Fibroblast of lung (primary cell): ENCODE measurements at places on chromosomes 5 and 9. TPM values are rescaled to one million over a fixed set of nuclear protein-coding genes. Genes with fewer than 3 reads are reported as not detected.

ZFP37 gene
- total RNA-seq, result 2.8 and 5.1 TPM in 2 replicates

EDIL3 gene
- 9.2 and 12.1 TPM in 2 replicates for total RNA-seq

CATSPER3 gene
- total RNA-seq, result under 0.01 and 0.17 TPM in 2 replicates

BARHL1 gene
- total RNA-seq, result not detected in 2 replicates

KCNIP1 gene
- total RNA-seq, result not detected in 2 replicates

GRCh38 chr5:126809916-126810315, 33.0 kb downstream of the LMNB1 start:
- H3K27me3 ChIP-seq, result no peaks in the 10 kb centered on the region
- H3K4me1 ChIP-seq, result peaks cover 3% of the 10 kb centered on the region
- H3K4me3 ChIP-seq, result no peak overlapping the region
- H3K36me3 ChIP-seq, result no peaks in the 10 kb centered on the region

GRCh38 chr5:172687940-172688339, 46.9 kb downstream of the NEURL1B start:
- no peaks in the 10 kb centered on the region for H3K27me3 ChIP-seq
- no peaks in the 10 kb centered on the region for H3K4me1 ChIP-seq
- no peak for DNase-seq
- no peak overlapping the region for H3K27ac ChIP-seq
- no peak overlapping the region for H3K4me3 ChIP-seq

GRCh38 chr5:10539687-10539998, 24.2 kb upstream of the ANKRD33B start:
- no peak for DNase-seq
- H3K27ac ChIP-seq, result no peak overlapping the region
- H3K4me3 ChIP-seq, result no peak overlapping the region
- H3K36me3 ChIP-seq, result no peaks in the 10 kb centered on the region

DNA sequence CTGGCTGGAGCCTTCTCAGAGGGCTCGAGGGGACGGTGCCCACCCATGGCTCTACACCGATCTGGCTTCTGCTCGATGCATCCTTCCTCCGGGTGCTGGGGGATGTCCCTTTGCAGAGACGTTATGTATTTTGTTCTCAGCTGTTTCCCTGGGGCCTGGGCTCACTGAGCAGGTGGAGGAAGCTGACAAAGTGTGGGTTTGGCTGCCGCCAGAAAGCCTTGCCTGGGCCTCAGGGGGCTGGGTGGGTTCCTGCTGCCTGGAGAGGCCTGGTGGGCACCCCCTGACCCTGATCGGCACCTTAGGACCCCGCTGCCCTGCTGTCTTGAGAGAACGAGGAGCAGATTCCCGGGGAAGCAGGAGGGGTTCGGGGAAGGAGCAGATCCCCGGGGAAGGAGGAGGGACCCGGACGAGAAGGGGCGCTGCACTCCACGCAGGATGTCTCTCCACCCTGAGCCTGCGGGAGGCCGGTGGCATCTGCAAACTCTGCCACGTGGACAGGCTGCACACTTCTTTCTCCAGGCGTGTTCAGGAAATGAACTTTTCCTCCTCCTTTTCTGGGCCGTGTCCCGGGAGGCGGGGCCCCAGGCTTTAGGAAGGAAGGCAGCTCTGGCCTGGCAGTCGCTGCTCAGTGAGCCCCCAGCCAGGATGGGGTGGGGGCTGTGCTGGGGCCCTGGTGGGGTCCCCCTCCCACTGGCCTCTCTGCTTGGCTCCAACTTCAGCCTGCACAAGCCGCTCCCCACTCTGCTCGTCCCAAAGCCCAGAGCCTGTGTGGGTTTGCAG, 148.9 kb downstream of the RXRA start:
- peak; percentile 81 for DNase-seq
- H3K36me3 ChIP-seq, result no peaks in the 10 kb centered on the region
- no peak overlapping the region for H3K4me3 ChIP-seq
- H3K27ac ChIP-seq, result no peak overlapping the region

DNA sequence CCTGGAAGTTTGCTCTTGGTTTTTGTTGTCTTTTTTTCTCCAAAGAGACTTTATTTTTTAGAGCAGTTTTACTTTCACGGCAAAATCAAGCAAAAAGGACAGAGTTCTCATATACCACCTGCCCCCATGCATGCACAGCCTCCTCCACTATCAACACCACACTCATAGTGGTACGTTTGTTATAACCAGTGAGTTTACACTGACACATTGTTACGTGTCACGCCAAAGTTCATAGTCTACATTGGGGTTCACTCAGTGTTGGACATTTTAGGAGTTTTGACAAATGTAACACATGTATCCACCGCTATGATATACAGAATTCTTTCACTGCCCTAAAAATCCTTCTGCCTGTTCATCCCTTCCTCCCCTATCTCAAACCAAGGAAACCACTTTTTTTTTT, 7.5 kb upstream of the ICE1 start:
- no peaks in the 10 kb centered on the region for H3K27me3 ChIP-seq
- no peak overlapping the region for H3K4me3 ChIP-seq
- peaks cover under 1% of the 10 kb centered on the region for H3K4me1 ChIP-seq
- no peaks in the 10 kb centered on the region for H3K36me3 ChIP-seq
- DNase-seq, result no peak
- H3K27ac ChIP-seq, result no peak overlapping the region

DNA sequence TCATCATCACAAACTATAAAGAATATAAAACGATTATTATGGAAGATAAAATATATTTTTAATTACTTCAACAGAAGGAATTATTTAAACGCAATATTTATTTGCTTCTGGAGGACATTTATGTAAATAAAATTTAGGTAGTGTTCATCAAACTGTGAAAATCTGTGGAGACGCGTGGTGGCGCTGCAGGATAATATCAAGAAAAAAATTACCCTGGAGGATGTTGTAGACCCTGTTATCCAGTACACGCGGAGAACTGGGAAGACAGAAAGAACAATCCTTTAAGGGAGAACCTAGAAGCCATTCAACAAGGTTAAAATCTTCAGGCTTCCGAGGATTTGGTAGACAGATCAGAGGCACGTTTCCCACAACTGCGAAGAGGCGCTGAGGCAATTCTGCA, at the start of gene PCDHB12:
Gene PCDHB12, plus strand, starts transcription at position 242 of the 400 bp plus-strand sequence. CDS start 189 bp downstream, outside the sequence.
- no peaks in the 10 kb centered on the region for H3K27me3 ChIP-seq
- H3K36me3 ChIP-seq, result no peaks in the 10 kb centered on the region

- no peaks in the 10 kb centered on the region for H3K4me1 ChIP-seq
- no peak overlapping the region for H3K4me3 ChIP-seq
- no peak overlapping the region for H3K27ac ChIP-seq
- no peaks in the 10 kb centered on the region for H3K36me3 ChIP-seq
- H3K27me3 ChIP-seq, result peaks cover 11% of the 10 kb centered on the region
- DNase-seq, result no peak
Observed at GRCh38 chr9:33220681-33221567, 19.0 kb upstream of the SPINK4 start.

DNA sequence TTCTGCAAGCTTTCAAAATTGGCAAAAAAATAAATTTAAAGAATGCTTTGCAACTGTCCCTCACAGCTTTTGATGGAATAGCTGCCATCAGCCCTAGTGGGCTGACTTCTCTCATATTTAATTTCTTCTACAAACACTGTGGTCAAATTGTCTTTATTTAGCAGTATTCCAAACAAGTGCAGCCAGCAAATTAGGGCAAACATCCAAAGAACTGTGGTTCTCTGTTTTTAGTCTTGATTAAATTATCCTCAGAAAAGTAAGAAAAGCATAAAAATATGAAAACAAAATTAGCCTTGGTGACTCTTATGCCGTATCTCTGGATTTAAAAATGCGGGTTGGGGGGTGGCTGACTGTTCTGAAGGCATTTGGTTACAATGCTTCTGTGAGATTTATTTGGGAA, 95.8 kb upstream of the RETREG1 start:
- H3K4me1 ChIP-seq, result peaks cover 3% of the 10 kb centered on the region
- no peak overlapping the region for H3K4me3 ChIP-seq
- no peaks in the 10 kb centered on the region for H3K27me3 ChIP-seq
- H3K27ac ChIP-seq, result no peak overlapping the region
- no peak for DNase-seq
- H3K36me3 ChIP-seq, result peaks cover 4% of the 10 kb centered on the region

- H3K4me3 ChIP-seq, result peak overlapping the region; percentile 39
- H3K27me3 ChIP-seq, result peaks cover 2% of the 10 kb centered on the region
- H3K27ac ChIP-seq, result peak overlapping the region; percentile 65
- peak; percentile 41 for DNase-seq
Observed at GRCh38 chr5:37840053-37841034, 503 bp upstream of the GDNF start.

DNA sequence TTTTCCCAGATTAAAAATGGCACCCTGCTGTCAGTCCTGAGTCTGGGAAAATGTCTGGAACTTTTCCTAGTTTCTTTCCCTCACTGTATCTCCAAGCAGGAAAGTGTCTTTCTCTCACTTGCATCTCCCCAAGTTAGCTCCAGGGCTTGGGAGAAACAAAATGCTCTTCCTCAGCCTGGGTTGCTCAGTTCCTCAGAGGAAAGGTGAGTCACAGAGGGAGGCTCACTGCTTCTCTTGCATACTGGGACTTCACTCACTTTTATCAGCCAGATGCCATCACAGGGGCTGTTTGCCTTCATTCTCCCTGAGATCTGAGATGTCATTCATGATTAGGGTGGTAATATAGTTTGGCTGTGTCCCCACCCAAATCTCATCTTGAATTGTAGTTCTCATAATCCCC, 519.9 kb downstream of the SEMA5A start:
- no peak for DNase-seq
- no peak overlapping the region for H3K27ac ChIP-seq
- H3K27me3 ChIP-seq, result no peaks in the 10 kb centered on the region
- H3K36me3 ChIP-seq, result no peaks in the 10 kb centered on the region

DNA sequence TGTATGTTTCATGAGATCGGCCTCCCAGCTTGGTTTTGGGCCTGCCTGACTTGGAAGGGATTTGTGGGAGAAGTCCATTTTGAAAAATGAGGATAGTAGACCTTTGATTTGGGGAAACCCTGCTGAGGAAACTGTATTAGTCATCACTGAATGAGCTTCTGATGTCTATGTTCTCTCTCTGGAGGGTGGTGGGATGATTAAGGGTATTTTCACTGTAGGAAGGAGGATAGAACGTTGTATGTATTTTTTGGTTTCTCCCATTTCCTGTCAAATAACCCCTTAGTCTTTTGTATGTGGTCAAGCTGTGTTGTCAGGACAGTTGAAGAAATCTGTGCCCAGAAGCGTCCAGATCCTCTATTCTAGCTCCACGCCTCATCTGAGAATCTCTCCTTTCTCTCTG, 151.9 kb downstream of the INSYN2B start:
- H3K4me1 ChIP-seq, result no peaks in the 10 kb centered on the region
- DNase-seq, result peak; percentile 38
- H3K27ac ChIP-seq, result no peak overlapping the region
- no peaks in the 10 kb centered on the region for H3K27me3 ChIP-seq
- H3K36me3 ChIP-seq, result no peaks in the 10 kb centered on the region
- H3K4me3 ChIP-seq, result no peak overlapping the region

DNA sequence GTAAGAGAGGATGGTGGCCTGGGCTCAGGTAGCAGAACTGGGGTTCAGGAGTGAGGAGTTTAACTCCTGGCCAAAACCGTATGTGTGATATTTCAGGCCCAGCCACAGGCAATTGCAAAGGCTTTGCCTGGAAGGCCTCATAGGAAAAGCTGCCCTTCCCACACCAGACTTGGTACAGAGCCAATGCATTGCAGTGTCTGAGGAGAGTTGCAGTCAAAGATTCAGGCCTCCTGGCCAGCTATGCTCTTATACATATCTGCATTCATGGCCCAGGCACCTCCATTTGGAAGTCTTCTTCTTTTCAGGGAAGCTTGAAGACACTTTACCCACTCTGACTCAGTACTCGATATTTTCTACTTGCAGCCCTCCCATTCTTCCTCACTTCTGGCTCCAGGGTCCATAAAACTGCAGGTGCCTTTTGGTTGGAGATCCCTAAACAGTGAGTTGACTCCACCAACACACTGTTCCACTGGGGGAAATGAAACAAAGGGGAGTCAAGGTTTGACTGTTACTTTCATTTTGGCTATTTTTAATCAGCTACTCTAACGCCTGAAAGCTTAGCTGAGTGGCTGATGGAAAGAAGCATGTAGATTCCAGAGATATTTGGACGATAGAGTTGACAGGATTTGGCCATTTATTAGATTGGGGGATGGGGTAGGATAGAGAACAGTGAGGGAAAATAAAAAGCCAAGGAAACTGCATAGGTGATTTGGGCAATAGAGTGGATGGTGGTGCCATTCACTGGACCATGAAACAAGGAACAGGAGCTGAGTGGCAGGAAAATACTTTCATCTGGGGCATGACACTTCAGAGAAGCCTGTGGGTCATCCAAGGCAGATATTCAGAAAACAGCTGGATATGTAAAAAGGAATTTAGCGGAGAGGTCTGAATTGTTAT, 30.6 kb upstream of the IL33 start:
- no peaks in the 10 kb centered on the region for H3K36me3 ChIP-seq
- H3K4me3 ChIP-seq, result no peak overlapping the region
- no peak overlapping the region for H3K27ac ChIP-seq

DNA sequence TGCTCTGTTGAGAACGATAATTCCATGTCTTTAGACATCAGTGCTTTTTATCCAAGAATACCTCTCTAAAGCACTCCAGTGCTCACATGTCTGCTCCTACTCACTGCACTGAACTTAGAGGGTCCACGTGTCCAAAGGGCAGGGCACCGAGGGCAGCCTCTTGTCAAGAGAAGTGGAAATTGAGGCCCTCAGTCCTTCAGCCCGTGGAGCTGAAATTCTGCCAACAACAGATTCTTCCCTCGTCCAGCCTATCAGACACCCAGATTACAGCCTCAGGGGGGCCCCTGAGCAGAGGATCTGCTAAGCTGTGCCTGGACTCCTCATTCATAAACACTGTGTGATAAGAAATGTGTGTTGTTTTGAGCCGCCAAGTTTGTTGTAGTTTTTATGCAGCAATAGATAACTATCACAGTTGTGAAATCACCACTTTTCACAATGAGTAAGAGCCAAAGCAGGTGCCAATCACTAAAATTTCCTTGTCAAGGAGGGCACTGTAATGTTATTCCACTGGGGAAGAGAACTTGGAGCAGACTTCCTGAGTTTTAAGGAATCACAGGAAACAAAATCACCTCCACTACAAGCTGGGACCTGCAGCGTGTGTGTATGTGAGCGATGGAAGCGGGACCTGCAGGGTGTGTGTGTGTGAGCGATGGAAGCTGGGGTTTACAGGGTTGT, 58.8 kb upstream of the IGFBPL1 start:
- H3K4me3 ChIP-seq, result no peak overlapping the region
- H3K27me3 ChIP-seq, result no peaks in the 10 kb centered on the region
- H3K36me3 ChIP-seq, result no peaks in the 10 kb centered on the region
- H3K4me1 ChIP-seq, result no peaks in the 10 kb centered on the region

DNA sequence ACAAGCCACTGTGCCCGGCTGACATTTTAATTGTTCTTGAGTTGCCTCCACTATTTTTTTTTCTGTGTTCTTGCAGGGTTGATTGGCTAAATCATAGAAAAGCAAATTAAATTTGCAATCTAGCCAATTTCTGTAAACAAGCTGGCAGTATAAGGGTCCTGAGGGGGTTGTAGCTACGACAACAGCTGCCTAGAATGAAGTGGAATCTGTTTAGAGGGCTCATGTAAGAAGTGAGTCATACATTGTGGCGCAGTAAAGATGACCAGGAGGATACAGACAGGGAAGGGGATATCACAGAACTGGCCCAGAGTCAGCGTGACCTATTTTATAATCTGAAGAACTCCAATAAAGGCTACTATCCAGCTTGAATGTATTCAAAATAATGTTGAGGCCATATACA, 82.2 kb upstream of the TLE1 start:
- H3K27ac ChIP-seq, result no peak overlapping the region
- no peaks in the 10 kb centered on the region for H3K27me3 ChIP-seq
